ENCODE measurements at places on chromosomes 13 and 19. TPM values are rescaled to one million over a fixed set of nuclear protein-coding genes. Genes with fewer than 3 reads are reported as not detected.
A peak's percentile ranks its signal among the peaks of the same experiment; 100 is the strongest.

GRCh38 chr13:71773531-71773930 is 93.5 kb downstream of the DACH1 start:
- peak; percentile 29 for DNase-seq
- H3K27me3 ChIP-seq: no peaks in the 10 kb centered on the region
- no peaks in the 10 kb centered on the region for H3K36me3 ChIP-seq
- no peak overlapping the region for H3K4me3 ChIP-seq
- no peaks in the 10 kb centered on the region for H3K4me1 ChIP-seq
- H3K27ac ChIP-seq: no peak overlapping the region

DNA sequence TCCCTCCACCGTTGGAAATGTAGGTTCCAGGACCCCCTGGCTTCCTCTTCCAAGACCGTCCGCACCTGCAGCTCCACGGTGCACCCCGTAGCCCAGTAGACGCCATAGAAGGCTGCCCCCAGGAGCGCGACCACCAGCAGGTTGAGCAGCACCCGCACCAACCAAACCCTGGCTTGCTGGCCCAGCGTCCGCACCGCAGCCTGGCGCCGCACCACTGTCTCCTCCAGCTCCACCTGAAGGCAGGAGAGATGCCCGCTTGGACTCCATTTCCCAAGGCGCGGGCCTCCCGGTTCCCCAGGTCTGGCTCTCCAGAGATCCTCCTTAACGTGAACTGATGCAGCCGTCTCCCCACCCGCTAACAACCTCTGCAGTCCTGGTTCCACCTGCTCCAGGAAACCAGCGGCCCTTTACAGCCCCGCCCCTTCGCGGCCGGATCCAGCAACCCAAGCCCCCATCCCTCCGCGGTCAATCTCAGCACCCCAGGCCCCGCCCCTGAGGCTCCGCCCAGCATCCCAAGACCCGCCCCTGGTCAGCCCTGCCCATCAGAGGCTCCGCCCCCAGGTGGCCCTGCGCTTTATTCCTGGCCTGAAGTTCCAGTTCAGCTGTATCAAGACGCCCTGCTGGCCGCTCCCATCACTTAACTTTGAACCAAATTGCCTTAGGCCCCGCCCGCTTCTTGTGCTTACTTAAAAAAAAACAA is 5.0 kb upstream of the LENG1 start:
- no peak overlapping the region for H3K4me3 ChIP-seq
- no peaks in the 10 kb centered on the region for H3K27me3 ChIP-seq
- DNase-seq: no peak
- H3K27ac ChIP-seq: no peak overlapping the region
- H3K4me1 ChIP-seq: no peaks in the 10 kb centered on the region

- H3K4me3 ChIP-seq: no peak overlapping the region
- H3K4me1 ChIP-seq: no peaks in the 10 kb centered on the region
- H3K27ac ChIP-seq: no peak overlapping the region
- no peaks in the 10 kb centered on the region for H3K27me3 ChIP-seq
- no peak for DNase-seq
Measured at GRCh38 chr13:100899720-100900316, 225.2 kb upstream of the TMTC4 start.

Gene MARK4
- polyA plus RNA-seq: 12.6 TPM

- H3K27ac ChIP-seq: peak overlapping the region; percentile 0
- no peak overlapping the region for H3K4me3 ChIP-seq
- H3K36me3 ChIP-seq: peaks cover 2% of the 10 kb centered on the region
- H3K4me1 ChIP-seq: no peaks in the 10 kb centered on the region
- H3K27me3 ChIP-seq: no peaks in the 10 kb centered on the region
Measured at GRCh38 chr19:720345-721160, 11.8 kb downstream of the PALM start.

GRCh38 chr13:30307194-30307970 is at the start of gene KATNAL1:
Gene KATNAL1 (minus strand): TSS chr13:30307551. CDS start chr13:30283777, 23,774 bp downstream.
- H3K36me3 ChIP-seq: no peaks in the 10 kb centered on the region
- no peaks in the 10 kb centered on the region for H3K27me3 ChIP-seq
- peaks cover 13% of the 10 kb centered on the region for H3K4me1 ChIP-seq
- peak; percentile 84 for DNase-seq
- peak within 1 kb of the TSS; percentile 99 for H3K4me3 ChIP-seq

GRCh38 chr13:68998056-68998455 is 1109.6 kb upstream of the ATXN8OS start:
- no peak overlapping the region for H3K27ac ChIP-seq
- no peaks in the 10 kb centered on the region for H3K36me3 ChIP-seq
- H3K4me3 ChIP-seq: no peak overlapping the region
- no peak for DNase-seq
- no peaks in the 10 kb centered on the region for H3K4me1 ChIP-seq
- H3K27me3 ChIP-seq: no peaks in the 10 kb centered on the region

- no peaks in the 10 kb centered on the region for H3K27me3 ChIP-seq
- peaks cover 6% of the 10 kb centered on the region for H3K36me3 ChIP-seq
- no peak for DNase-seq
Measured at GRCh38 chr19:1146412-1146699, 27.7 kb downstream of the SBNO2 start.

Gene ZSCAN4
- polyA plus RNA-seq: 0.14 TPM

DNA sequence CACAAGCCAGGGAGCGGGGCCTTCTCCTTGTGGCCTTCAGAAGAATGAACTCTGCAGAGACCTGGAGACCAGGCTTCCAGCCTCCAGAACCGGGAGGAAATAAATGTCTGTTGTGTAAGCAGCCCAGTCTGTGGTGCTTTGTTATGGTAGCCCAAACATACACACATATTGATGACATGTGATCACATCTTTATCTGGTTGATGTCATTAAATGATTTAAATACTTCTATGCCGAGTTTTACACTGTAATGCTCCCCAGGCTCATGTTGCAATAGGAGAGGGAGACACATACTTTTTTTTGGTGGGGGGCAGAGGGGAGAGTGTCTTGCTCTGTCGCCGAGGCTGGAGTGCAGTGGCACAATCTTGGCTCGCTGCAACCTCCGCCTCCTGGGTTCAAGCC is 188.0 kb upstream of the IRS2 start:
- no peaks in the 10 kb centered on the region for H3K27me3 ChIP-seq
- H3K36me3 ChIP-seq: no peaks in the 10 kb centered on the region

DNA sequence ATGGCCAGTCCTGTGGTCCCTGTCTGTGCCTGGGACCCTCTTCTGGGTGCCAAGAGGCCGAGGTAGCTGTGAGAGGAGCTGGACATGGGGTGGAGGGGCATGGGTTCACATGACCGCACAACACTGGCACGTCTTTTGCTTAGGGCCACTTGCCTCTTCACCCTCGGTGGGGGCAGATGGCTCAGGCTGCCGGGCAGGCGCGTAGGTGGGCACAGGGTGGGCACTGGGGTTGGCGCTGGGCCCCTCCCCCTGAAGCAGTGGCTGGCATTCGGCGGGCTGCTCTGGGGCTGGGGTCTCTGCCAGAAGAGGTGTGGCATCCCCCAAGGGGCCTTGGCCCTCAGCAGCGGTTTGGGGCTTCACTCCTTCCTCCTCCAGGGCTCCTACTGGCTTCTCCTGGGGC is 8.4 kb downstream of the PALM3 start:
- no peak for DNase-seq
- H3K27ac ChIP-seq: no peak overlapping the region
- peaks cover 3% of the 10 kb centered on the region for H3K27me3 ChIP-seq
- no peak overlapping the region for H3K4me3 ChIP-seq
- H3K4me1 ChIP-seq: peaks cover 1% of the 10 kb centered on the region

Gene PLPP2
- 35.6 TPM for polyA plus RNA-seq

Gene ATXN8OS
- not detected for polyA plus RNA-seq

DNA sequence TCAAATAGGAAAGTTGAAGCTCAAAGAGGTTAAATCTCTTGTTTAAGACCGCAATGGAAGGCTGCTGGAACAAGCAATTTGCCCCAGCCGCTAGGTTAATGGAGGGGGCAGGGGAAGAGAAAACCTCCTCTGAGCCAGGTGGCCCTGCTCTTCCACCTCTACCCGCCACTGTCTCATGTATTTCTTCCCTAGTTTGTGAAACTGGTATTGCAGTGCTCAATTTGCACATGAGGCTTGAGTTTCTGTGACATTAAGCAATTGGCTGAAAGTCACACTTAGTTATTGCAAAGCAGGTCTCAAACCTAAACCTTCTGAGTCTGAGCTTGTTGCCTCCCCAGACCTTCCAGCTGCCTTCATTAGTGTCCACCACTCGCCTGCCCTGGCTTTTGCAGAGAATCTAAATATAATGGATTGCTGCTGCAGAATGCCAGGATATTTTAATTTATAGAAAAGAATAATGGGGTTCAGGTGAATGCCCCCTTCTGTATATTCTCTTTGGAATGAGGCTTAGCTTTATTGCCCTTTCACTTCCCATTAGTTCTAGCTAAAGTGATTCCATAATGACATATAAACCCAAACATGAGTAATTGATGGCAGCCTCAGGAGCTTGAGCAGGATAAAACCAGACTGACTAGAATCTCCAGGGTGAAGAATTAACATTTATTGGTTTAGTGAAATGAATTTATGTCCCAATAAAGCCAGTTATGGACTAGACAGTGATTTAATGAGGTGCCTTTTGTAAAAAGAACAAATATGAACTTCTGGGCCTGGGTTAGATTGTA is 27.0 kb upstream of the OLFM4 start:
- H3K36me3 ChIP-seq: no peaks in the 10 kb centered on the region
- no peaks in the 10 kb centered on the region for H3K4me1 ChIP-seq
- H3K27ac ChIP-seq: no peak overlapping the region
- no peaks in the 10 kb centered on the region for H3K27me3 ChIP-seq
- no peak for DNase-seq
- H3K4me3 ChIP-seq: no peak overlapping the region

DNA sequence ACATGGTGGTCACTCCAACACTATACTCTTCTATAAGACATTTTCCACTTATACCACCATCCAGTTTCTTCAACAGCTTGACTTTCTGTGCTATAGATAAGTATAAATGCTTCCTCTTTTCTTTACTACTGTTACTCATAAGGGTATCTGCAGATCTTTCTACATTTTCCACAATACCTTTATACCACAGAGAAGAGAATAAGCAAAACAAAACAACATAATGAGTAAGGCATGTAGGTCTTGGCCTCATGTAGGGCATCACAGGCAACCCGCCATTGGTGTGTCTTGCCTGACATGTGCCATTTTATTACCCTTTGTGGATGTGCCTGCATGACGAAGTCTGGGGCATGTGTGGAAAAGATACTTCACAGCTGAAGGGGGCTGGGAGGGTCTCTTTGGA is 265.3 kb upstream of the STARD13 start:
- H3K4me1 ChIP-seq: peaks cover 5% of the 10 kb centered on the region
- no peaks in the 10 kb centered on the region for H3K27me3 ChIP-seq
- H3K36me3 ChIP-seq: no peaks in the 10 kb centered on the region
- H3K4me3 ChIP-seq: no peak overlapping the region
- DNase-seq: no peak

- no peaks in the 10 kb centered on the region for H3K27me3 ChIP-seq
- H3K27ac ChIP-seq: no peak overlapping the region
- DNase-seq: no peak
Measured at GRCh38 chr13:100339411-100339940, 249.1 kb downstream of the GGACT start.

Gene KIR2DL1
- polyA plus RNA-seq: 0.16 TPM

DNA sequence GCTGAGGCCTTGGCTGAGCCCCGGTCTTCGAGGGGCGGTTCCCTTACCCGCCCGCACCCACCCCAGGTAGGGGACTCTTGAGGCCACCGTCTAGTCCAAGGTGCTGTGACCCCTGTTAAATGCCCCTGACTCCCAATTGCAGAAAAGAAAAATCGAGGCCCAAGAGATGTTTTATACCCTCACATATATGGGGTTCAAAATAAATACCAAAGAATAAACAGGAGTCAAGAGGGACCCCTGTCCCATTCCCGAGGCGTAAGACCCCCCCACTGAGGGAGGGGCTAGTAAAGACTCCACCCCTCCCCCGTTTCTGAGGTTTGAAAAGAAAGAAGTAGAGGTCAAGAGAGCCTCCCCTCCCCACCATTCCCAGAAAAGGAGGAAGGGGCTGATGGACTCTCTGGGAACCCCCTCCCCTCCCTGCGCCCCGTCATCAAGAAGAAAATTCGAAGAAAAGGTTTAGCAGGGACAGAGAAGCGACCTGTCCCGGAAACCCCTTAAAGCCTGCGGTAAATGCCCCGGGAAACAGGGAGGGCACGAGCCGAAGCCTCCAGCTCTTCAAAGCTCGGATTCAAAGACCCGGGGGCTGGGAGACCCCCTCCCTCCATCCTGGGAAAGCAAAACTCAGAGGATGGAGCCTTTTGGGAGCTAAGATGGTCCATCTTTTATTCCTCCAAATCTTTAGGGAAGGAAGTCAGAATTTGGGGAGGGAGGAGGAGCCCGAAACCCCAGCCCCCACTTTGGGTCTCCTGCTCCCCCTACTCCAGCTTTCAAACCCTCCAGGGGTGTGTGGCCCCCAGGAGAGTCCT is 755 bp upstream of the RAB3A start:
- H3K27me3 ChIP-seq: no peaks in the 10 kb centered on the region
- peaks cover 8% of the 10 kb centered on the region for H3K4me1 ChIP-seq
- H3K36me3 ChIP-seq: no peaks in the 10 kb centered on the region
- peak overlapping the region; percentile 18 for H3K4me3 ChIP-seq

GRCh38 chr19:51098365-51099046 is 9.7 kb downstream of the CTU1 start:
- DNase-seq: peak; percentile 70
- H3K27ac ChIP-seq: no peak overlapping the region
- H3K4me3 ChIP-seq: no peak overlapping the region
- peaks cover 3% of the 10 kb centered on the region for H3K36me3 ChIP-seq

Gene FUT2
- 4.4 TPM for polyA plus RNA-seq

DNA sequence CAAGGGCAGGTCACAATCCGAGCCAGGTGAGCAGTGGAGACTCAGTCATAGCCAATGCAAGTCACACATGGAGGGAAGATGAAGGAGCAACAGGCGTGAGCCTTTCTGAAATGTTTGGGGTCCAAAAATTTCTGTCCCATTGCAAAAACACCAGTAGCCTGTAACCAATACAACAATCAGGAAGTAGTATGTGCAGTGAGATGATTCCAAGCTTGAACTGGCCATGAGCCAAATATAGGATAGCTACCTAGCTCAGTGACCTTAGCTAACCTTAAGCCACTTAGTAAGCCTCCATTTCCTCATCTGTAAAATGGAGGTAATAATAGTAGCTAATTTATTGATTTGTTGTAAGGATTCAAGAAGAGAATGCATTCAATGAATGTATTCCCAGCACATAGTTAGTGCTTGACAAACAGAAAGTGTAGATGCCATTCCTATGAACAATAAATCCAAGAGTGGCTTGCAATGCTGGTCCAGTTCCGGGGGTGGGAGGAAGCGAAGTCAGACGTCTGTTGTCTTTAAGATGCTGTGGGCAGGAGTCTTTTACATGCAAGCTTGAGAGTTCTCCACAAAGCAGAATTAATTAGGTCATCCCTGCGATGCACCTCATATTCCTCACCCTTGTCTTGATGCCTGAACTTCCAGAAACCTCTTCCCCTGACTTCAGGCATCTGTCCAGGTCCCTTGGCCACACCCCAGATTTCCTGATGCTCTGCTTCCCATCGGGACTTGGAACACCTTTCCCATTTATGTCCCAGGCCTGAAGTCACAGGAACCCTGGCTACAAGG is 195.7 kb upstream of the UBL3 start:
- H3K27ac ChIP-seq: no peak overlapping the region
- H3K27me3 ChIP-seq: no peaks in the 10 kb centered on the region
- no peaks in the 10 kb centered on the region for H3K36me3 ChIP-seq
- H3K4me1 ChIP-seq: no peaks in the 10 kb centered on the region
